MM.1S (cell line): ENCODE measurements at places on chromosomes 2 and 18.

DNA sequence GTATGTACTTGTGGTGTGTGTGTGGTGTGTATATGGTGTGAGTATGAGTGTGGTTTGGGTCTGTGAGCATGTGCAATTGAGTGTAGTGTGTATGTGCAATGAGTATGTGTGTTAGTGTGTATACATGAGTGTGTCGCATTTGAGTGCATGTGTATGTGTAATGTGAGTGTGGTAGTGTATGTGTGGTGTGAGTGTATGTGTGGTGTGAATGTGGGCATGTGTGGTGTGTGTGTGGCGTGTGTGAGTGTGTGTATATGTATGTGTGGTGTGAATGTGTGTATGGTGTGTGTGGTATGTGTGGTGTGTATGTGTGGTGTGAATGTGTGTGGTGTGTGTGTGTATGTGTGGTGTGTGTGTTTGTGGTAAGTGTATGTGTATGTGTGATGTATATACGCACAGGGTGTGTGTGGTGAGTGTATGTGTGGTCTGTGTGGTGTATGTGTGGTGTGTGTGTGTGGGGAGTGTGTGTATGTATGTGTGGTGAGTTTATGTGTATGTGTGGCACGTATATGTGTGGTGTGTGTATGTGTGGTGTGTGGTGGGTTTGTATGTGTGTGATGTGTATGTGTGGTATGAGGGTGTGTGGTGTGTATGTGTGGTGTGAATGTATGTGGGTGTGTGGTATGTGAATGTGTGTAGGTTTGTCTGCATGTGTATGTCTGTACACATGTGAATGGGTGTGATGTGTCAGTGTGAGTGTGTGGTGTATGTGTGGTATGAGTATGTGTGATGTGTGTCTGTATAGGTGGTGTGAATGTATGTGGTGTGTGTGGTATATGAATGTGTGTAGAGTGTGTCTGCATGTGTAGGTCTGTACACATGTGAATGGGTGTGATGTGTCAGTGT lies 123.4 kb downstream of the DOCK10 start:
- DNase-seq = no peak

GRCh38 chr18:26656944-26657536 lies 108.7 kb upstream of the KCTD1 start:
- peak; percentile 60 for DNase-seq

- no peak for DNase-seq
Observed at GRCh38 chr2:18047896-18048657, 169.6 kb downstream of the KCNS3 start.

DNA sequence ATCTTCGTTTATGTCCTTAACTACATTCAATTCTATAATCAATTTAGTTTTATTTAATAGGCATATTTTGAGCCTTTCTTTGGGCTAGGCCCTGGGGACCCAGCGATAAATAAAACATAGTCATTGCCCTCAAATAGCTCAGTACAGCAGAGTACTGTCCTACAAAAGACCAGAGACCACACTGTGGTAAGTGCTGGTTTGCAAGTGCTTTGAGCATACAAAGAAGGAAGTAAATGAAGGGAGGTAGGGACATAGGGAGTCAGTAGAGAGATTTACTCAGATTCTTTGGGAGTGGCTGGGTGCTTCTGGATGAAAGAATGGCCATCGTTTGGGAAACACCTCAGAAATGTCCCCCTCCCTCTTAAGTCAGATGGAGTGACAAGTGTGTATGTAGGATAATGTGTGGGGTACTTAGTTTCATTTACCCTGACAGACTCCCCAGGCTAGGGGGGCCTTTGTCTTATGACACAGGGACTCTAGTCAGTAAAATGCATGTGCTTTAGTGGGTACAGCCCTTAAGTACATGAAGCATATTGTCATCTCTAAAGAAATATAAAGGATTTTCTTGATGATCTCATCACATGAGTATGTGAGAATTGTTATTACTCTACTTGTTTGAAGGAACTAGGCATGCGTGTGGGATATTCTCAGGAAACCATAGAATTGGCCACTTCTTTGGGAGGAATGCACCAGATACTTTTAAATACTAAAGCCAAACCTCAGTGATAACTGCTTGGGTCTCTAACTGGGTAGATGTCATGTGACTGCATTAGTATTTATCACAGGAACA lies 35.1 kb downstream of the MAPRE2 start:
- DNase-seq = no peak

- DNase-seq = no peak
Observed at GRCh38 chr18:22883179-22883578, 49.9 kb upstream of the RBBP8 start.

- DNase-seq = no peak
Observed at GRCh38 chr2:129277585-129277981, 701.9 kb upstream of the RAB6C start.

DNA sequence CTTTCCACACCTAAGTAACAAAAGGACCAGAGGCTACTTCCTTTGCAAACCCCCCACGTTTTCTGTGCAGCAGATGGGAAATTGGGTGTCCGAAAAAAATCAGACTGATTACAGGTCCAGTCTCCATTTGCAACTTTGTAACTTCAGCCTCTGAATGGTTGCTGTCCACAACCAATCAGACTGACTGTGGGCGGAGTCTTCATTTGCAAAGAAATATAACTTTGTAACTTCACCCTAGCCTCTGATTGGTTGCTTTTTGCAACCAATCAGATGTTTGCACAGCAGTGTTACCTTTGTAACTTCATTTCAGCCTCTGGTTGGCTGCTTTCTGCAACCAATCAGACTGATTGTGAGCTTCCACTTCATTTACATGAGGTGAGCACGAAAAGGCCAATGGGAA lies 27.8 kb upstream of the CACNB4 start:
- peak; percentile 14 for DNase-seq
